ENCODE measurements at places on chromosomes 16 and 17.
A peak's percentile ranks its signal among the peaks of the same experiment; 100 is the strongest.

DNA sequence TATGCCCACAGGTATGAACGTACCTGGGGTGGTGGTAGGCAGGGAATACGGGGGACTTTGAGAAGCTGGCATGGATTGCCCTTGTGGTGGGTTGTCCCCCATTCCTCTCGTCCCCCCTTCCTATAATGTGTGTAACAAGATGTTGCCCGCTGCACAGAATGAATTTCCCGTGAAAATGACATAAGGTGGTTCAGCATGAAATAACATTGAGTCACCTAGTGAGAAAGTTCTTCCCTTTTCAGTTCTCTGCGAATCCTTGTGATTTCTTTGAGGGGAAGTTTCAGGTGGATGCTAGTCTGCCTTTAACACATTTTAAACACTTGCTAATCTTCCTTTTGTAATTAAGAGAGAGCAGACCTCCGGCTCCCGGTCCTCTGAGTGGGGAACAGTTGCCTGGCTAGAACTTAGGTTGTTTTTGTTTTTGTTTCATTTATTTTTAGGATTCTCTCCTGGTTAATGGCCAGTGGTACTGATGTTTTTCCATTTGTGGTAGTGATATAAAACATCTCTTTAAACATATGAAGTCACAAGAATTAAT is 58.9 kb downstream of the RAP1GAP2 start:
- DNase-seq: no peak

GRCh38 chr17:82127315-82127595 is 29.2 kb upstream of the FASN start:
- DNase-seq: no peak

- DNase-seq: peak; percentile 23
These were observed 4.1 kb upstream of the SALL1 start for GRCh38 chr16:51155199-51155607.

DNA sequence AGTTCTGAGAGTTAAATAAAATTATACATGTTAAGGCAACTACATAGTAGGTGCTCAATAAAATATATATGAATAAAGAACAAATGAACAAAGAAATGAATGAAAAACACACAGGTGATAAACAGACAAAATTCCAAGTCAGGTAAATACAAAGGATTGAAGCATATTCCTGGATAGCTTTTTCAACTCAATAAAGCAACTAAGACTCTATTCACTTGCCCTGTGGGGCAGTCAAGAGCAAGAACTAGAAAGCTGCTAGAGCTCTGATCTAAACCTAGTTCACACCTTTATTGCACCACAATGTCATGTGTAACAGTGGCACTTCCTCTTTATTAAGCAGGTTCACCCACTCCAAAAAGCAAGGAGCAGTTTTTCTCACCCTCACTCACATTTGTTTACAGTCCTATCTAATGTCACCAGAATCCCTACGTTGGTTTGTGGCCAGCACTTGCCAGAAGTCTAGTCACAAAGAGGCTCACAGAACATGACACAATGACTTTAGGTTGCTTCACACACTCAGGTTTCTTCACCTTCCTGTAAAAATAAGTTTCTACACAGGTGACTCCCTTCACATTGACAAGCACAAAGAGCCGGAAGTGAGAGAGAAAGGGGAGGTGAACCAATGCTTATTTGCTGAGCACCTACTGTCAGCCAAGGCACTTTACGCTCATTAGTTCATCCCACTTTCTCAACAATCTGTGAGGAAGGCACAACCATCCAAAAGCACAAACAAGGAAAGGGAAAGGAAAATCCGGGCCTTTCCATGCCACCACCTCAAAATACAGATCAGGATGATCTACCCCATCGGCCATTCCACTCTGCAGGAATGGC is 70.8 kb downstream of the XPO6 start:
- DNase-seq: no peak

DNA sequence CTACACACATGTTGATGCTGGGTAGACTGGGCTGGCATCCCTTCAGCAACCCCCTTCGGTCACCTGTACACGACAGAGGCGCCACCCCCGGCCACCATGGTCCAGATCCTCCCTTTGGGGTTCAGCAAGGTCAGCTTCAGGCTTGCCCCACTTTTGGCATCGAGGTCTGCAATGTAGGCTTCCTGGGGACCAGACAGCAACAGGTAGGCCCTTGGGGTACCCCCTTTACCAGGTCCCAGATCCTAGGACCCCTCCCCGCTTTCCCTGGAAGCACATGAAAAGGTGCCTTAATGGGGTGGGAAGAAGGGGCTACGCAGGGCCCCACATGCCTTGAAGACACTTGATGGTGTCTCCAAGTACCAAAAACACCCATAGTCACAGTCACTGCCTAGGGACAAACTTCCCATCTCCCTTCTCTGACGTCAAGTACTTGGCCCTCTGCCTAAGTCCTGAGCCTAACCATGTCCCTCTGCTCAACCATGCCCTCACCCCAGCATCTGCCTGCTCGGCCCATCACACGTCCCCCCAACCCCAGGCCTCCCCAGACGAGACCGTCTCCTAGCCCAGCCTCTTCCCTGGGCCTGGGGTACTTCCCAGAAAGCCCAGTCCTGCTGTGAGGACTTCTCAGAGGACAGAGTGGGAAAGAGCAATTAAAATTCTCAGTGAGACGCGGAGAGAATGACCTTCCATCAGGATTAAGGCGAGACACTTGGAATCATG is 12.1 kb downstream of the ACLY start:
- DNase-seq: no peak

- DNase-seq: no peak
These were observed 41.3 kb downstream of the SLC47A1 start for GRCh38 chr17:19574956-19575355.

GRCh38 chr17:41415411-41415810 is 9.0 kb downstream of the KRT37 start:
- DNase-seq: no peak

- no peak for DNase-seq
These were observed 8.5 kb downstream of the IRX3 start for GRCh38 chr16:54277845-54278703.

GRCh38 chr16:75931043-75931442 is 204.8 kb upstream of the CPHXL start:
- no peak for DNase-seq

DNA sequence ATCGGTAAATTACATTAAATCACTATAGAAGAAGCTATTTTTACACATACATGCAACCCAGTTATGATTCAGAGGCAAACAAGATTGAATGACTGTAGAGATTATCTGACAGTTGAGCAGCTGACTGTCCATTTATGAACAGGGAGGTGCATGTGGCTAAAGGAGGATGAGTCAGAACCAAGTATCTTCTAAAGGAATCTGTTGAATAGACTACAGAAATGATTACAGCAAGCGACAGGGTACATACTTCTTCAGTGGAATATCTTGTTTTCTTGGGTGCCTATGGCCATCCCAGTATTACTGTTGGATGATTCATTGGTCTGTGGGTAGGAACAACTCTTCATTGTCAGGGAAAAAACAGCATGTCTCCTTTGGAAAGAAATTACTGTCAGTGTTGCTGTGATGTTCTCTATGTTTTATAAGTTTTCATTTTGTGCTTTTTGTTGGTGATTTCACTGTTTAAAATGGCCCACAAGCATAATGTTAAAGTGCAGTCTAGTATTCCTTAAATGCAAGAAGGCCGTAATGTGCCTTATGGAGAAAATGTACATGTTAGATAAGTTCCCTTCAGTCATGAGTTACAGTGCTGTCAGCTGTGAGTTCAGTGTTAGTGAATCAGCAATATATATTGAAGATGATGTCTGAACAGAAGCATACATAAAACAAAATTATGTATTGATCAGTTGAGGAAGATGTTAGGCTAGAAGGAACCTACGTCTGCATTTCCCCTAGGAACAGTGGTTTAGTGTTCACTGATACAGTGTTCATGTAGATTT is 27.0 kb downstream of the CBFB start:
- DNase-seq: peak; percentile 80

DNA sequence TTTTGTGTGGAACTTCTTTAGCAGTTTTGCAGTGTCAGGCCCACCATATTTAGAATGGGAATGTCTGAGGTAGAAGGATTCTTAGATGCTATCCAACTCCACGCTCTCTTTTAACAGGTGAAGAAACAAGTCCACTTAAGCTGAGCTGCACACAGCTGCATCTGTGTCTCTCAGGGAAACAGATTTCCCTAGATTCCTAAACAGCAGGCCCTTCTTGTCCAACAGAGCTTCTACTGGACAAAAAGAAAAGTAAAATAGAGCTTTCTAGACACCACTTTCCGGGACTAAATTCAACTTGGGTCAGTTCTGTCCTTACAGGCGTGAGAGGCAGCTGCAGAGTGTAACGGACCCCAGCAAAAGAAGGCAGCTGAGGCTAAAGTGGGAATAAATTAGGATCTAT is 51.7 kb downstream of the SNX11 start:
- DNase-seq: no peak

GRCh38 chr16:15988268-15989013 is 39.0 kb downstream of the ABCC1 start:
- no peak for DNase-seq

DNA sequence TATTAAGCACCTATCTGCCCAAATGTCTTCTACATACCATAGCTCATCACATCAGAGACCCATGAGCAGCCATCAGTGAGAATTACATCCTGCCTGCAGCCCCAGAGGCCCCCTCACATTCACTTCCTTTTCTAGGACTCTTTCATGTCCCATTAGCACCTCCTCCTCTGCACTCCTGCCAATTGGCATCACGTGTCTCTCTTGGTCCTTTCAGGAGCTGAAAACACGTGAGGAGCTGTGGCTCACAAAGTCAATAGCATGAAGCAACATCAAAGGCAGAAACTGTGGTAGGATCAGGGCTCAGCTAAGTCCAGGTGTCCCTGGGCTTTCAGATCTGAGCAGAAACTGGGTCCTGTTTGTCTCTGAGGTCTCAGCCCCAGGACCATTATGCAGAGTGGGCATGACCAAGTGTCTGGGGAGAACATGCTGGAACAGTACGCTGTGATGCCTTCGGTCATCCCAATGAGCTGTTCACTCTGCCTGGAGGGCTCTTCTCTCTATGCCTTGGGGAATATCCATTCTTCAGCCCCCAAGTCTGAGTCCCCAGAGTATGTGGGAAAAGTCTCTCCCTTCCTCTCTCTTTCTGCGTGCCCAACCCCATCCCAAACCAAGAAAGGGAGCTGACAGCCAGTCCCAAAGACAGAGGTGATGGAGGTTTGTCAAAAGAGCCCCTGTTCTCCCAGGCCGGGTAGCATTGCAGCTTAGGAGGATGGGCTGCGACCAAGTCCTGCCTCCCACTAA is 457.0 kb upstream of the CDH5 start:
- DNase-seq: no peak

DNA sequence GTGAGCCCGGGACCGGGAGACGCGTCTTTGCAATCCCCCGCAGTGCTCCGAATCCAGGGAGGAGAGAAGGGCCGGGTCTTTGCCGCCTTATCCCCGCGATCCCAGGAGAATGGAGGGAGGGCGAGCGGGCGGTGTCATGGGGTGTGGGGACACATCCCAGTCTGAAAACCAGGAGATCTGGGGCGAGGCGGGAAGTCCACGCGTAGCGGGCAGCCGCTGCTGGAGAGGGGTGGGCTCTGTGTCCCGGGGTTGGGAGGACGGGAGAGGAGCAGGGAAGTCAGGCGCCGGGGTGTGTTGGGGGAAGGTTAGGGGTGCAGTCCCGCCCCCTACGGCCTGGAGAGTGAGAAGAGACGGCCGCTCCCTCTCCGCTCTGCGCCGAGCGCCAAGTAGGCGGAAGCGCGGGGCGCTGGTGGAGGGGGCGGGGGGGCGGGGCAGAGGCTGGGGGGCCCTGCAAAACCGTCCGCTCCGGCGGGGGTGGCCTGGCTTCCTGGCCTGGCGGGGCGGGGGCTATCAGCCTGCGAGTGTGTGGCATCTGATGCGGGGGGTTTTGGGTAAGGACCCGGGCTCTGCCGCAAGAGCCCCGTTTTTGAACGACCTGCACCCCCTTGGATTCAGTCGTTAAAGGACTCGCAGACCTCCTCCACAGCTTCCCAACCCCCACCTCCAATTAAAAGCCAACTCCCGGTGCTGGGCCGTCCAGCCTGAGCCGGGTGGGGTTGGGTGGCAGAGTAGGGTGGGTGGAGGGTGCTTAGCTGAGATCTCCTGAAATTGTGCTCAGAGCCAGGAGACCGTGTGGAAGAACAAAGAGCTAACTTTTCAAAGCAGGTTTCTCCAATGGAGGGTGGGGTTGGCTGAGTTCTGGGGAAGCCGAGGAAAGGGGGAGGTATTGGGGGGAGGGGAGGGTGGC is 654 bp downstream of the LASP1 start:
- DNase-seq: peak; percentile 72

All from ACHN (cell line).